Activated gamma-delta T cell treated with Interleukin-2 at 50 U/mL for 16 hours (primary cell): ENCODE measurements at places on chromosomes 3 and 15.

DNA sequence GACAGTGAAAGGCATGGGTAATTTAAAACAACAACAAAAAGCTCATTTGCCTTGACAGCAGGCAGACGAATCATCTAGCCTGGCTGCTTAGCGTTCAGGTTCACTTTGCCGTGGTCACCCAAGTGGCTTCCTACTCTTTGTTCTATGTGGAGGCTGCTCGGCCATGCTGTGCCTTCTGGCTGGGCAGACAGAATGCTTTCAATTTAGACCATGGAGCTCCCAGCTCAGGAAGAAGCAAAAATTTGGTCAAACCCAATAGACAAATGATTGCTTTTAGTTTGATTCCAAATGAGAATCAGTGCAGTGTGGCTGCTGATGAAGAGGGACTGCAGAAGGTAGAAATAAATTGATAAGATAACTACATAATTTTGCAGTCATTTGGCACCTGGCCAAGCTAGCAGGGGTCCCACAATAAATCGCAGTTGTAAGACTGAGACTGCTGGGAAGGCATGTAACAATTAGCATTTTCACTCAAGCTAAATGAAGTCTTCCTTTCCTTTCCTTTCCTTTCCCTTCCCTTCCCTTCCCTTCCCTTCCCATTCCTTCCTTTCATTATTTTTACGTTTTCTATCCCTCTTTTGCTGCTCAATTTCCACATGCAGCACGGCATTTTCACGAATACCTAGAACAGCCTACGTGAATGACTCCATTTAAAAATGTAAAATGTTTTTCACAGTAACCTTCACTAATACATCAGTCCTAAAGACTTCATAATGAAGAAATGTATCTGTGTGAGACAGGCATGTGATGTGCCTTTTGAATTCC lies 360.4 kb upstream of the TGFBR2 start:
- DNase-seq = no peak

DNA sequence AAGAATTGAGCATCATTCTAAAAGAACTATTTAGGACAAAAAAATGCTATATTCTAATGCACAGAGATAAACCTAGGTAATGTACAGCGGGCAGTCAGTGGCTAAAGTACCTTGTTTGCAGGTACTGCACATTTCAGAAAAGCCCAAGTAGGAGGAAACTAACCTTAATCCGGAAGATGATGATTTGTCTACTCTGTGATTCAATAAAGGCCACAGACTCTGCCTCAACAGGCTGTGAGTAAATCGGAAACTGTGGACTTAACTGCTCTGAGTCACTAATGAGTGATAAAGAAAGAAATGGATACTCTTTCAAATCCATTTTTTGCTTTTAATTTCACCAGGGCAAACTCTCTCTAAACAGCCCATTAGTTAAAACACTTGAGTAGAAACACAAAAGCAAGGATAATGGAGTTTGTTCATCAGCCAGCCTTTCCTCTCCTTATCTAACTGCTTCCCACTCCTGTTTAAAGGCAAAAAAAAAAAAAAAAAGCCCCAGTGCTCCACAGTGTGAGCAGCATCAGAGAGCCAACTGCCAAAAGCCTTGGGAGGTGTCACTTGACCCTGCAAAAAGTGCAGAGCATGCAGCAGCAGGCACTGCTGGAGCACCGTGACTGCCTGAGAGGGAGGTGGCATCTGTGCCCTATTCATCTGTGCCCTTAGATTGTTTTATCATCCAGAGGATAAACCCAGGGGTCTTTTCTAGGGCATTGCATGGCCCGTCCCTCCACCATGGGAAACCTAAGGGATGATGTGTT lies 187.7 kb downstream of the SATB1 start:
- no peak for DNase-seq

GRCh38 chr15:77276096-77276495 lies 143.8 kb downstream of the PEAK1 start:
- no peak for DNase-seq

GRCh38 chr3:50662408-50662807 lies 12.3 kb upstream of the DOCK3 start:
- DNase-seq = no peak

GRCh38 chr3:69819282-69819681 lies 80.0 kb downstream of the MITF start:
- DNase-seq = no peak

- DNase-seq = no peak
Measured at GRCh38 chr3:59321881-59322540, 272.2 kb upstream of the CFAP20DC start.

DNA sequence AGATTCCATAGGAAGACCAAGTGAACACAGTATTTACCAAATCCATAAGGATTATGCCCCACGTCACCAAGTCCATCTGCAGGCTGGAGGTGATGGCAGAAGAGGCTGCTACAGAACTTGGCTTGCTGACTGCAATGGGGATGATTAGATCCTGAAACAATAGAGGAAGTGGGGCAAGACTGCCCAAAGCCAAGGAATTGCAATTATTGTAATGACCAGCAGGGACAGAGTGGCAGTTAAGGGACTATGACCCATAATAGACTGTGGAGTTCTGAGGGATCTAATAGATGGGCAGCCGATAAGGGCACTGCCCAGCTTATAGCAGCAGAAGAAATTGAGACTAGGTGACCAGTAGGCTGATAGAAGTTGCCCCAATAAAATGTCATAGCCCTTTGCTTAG lies 108.4 kb downstream of the MINAR1 start:
- DNase-seq = no peak

DNA sequence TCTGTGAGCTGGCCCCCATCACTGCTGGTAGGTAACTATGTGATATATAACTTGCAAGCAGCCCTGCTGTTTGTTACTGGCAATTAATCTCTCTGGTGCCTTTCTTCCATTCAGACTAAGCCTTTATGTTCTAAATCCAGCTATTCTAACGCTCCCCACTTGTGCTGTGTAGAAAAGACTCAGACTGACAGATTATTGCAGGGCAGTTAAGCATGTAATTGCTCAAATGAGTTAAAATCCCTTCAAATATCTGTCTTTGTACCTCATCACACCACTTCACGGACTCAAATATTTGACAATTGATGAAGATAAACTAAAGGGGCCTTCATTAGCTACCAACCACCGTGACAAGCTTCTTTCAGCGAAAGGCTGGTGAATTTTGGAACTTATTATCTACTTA lies 416.2 kb downstream of the NR2F2 start:
- DNase-seq = no peak

GRCh38 chr15:58423831-58424608 lies 7.8 kb upstream of the LIPC start:
- DNase-seq = no peak

- DNase-seq = no peak
Measured at GRCh38 chr3:134057654-134058110, 28.0 kb upstream of the SLCO2A1 start.

- DNase-seq = no peak
Measured at GRCh38 chr3:34106879-34107278, 308.4 kb downstream of the PDCD6IP start.

GRCh38 chr15:47095833-47096232 lies 621.5 kb upstream of the SEMA6D start:
- DNase-seq = no peak

- DNase-seq = no peak
Measured at GRCh38 chr15:87349181-87349580, 907.4 kb downstream of the NTRK3 start.

- DNase-seq = no peak
Measured at GRCh38 chr3:21954709-21955108, 203.7 kb upstream of the ZNF385D start.

DNA sequence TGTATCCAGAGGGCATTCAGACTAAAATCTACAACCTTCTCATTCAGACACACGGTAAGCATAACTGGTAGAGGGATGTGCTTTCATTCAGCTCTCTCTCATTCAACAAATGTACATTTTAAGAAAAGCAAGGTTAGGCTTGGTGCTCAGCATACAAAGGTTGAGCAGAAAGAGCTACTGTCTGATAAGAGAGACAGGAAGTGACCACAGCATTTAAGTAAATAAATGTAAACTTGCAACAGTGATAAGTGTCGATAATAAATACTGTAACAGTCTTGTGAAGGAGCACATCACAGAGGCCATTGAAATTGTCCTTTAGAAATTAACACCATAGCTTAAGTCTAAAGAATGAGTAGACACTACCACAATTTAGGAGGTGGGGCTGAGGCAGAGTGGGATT lies 3.4 kb downstream of the CD96 start:
- no peak for DNase-seq

DNA sequence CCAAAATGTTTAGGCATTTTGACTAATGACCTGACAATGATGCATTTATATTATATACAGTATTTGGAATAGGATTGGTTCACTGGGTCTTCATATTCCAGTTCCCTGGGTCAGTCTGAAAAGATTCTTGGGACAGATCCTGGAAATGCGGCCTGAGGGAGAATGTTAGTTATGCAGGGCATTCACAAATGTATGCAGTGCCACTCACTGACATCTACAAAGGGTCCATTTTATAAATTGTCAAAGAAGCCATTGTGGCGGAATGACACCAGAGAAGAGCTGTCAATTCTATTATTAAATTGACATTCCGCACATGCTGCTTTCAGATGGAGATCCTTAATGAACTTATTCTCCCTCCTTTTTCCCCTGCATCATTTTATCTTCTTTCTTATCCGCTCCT lies 176.6 kb downstream of the VGLL3 start:
- no peak for DNase-seq

GRCh38 chr3:117692416-117692995 lies 982.9 kb downstream of the TUSC7 start:
- DNase-seq = no peak

DNA sequence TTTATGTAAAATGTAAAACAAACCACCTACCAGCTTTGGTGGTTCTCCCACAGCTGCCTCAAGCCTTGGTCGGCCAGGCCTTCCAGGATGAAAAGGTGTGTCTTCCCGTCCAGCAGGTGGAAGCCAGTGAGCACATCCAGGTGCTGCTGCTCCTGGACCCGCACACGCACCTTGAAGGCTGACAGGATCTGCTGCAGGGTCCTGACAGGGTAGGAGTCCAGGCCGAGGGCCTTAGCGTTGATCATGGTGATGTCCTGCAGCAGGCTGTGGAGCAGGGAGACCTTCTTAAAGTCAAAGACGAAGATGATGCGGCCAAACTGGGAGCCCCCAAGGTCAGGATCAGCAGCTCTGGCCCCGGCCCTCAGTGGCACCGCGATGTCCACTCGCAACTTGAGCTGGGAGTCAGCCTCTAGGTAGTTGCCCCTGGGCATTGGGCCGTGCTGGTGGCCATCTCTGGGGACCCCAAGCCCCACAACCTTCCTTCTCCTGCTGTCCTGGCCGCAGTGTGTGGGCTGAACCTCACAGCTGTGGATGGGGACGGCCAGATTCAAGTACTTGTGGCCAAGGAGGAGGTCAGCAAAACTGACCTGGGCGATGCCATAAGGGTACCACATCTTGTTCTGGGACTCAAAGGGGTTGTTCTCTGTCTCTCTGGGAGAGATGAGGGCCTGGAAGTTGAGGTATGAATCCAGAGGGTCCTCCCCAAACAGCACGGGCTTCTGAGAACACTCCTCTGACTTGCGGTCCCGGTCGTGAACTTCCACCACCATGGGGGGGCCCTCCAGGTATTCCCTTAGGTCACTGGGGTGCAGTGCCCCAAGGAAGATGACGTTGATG lies 48.6 kb downstream of the CFAP92 start:
- DNase-seq = no peak

DNA sequence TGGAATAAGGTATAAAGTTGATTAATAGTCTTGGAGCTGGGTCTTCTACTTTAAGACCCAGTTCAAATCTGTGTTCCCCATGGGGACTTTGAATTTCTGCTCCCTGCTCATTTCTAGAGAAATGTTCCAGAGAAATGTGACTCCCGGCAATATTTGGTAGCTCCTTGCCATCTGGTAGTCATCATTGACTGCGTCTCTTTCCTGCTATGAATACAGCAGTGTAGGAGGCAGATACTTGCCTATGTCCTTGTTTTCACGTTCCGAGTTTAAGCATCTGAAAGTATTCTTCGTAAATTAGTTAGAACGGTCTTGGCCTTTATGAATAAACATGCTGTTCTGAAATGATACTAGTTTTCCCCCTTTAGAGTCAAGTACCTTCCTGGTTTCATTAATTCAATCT lies 352.9 kb downstream of the PTPRG start:
- DNase-seq = no peak

GRCh38 chr15:50256188-50257041 lies 9.1 kb downstream of the HDC start:
- no peak for DNase-seq

DNA sequence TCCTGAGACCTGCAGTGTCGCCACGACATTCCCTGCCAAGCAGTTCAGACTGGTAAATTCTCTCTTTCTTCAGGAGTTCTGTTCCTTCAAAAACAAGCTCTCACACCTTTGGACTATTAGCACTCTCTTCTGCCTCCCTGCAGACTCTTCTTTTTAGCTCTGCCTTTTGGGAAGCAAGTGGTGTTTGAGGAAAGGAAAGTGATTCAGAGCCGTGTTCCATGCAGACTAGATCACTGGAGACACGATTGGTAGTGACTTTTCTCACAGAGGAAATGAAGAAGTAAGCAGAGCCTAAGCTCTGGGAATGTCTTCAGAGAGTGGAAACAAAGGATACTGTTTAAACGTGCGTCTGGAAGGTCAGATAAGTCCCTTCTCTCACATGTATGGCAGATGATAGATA lies 270.6 kb upstream of the TPRG1 start:
- no peak for DNase-seq

DNA sequence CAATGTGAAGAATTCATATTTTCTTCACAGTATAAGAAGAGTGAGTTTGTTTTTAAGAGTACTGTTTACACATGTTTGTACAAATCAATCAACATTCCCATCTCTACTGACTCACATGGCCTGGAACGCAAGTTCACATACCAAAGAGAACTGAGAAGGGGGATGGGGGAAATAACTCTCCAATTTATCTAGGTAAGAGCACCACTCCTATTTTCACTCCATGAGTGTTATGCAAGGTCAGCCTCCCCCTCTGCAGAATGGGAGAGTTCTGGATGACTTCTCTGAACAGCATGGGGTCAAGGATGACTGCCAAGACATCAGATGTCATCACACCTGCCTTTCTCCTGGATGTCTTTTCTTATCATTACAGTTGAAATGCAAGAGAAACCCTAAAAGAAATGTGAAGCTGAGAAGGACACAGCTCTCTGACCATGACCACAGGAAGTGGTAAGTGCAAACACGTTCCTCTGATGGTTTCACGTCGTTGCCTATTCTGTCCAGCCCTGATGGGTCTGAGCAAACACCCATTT lies 95.2 kb downstream of the SEMA6D start:
- DNase-seq = no peak

- no peak for DNase-seq
Measured at GRCh38 chr3:53707222-53707621, 139.0 kb downstream of the CHDH start.

GRCh38 chr3:89847955-89848354 lies 740.5 kb downstream of the EPHA3 start:
- no peak for DNase-seq

- DNase-seq = no peak
Measured at GRCh38 chr15:39785841-39786240, 3.2 kb upstream of the FSIP1 start.
